Foreskin keratinocyte (primary cell): ENCODE measurements at places on chromosomes 2 and 18. TPM values are rescaled to one million over a fixed set of nuclear protein-coding genes. Genes with fewer than 3 reads are reported as not detected.

PDE11A gene
- total RNA-seq, result 0.11 and 0.20 TPM in 2 replicates

DNA sequence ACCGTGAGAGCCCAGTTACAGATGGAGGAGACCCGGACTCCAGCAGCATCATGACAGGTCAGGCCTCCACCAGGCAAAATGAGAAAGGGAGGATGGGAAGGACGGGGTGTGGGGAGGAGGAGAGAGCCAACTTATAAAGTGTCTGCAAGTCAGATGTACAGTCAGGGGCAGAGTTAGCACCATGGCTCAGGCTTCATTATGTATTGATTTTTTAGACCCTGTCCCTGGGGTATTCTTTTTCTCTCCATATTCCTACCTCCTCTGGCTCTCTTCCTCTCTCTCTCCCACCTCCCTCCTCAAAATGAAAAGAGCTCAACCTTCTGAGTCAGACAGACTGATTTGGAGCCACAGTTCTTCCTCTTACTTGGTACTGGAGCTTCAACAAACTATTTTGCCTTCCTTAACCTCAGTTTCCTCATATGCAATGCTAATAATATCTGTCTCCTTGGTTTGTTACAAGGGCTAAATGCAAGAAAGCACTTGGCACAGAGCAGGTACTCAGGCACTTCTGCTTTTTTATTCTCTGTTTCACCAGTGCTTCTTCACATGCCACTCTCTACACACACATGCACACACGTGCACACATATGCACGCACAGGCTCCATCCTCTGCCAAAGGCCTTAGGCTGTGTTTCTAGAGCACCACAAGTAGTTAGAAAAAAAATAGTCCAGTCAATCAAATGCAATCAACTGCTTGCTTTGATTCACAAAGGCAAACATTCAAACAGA, 92.3 kb upstream of the PKDCC start:
- no peak for DNase-seq

GRCh38 chr2:70946832-70947442, 11.2 kb downstream of the ATP6V1B1 start:
- no peak for DNase-seq

DNA sequence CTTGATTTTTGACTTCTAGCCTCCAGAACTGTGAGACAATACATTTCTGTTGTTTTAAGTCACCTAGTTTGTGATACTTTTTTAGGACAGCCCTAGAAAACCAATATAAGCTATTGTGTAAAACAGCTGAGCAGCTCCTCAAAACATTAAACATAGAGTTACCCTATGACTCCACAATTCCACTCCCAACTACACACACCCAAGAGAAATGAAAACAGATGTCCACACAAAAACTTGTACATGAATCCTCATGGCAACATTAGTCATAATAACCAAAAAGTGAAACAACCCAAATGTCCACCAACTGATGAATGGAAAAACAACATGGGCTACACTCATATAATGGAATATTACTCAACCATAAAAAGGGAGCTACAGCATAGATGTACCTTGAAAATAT, 32.6 kb downstream of the TNS1 start:
- DNase-seq, result no peak

- no peak for DNase-seq
Observed at GRCh38 chr18:75269696-75270095, 59.1 kb downstream of the TSHZ1 start.

- DNase-seq, result no peak
Observed at GRCh38 chr18:22200611-22201225, 31.3 kb downstream of the GATA6 start.

ABHD1 gene
- not detected in 2 replicates for total RNA-seq

DPP10 gene
- total RNA-seq, result not detected in 2 replicates

DNA sequence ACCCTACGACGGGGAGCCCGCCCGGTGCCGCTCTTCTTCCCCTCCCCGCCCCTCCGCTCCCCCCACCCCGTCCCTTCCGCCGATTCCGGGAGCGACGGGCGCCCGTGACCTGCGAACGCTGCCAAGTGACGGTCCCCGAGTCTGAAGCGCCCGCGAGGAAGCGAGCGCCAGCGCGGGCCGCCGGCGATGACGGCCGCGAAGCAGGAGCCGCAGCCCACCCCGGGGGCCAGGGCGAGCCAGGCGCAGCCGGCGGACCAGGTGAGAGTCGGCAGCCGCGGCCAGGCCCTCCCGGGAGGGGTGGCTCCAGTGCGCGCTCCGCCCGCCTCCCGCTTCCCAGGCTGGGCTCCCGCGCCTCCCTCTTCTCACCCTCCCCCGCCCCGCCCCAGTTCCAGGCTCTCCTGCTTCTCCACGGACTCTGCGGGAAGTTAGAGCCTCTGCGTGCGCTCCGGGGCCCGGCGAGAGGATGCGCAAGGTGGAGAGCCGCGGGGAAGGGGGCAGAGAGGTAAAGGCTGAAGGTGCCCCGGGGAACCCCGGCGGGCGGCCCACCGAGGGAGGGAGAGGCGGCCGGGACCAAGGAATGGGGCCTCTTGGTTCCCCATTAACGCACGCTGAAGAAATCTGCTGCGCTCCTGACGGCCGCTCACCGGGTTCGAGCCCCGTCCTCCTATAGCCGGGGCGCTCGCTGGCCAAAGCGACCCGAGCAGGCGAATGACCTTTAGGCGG, 719.5 kb downstream of the DPP10 start:
- no peak for DNase-seq

- no peak for DNase-seq
Observed at GRCh38 chr2:43080571-43081021, 145.8 kb downstream of the ZFP36L2 start.

GRCh38 chr2:150267651-150268415, 219.6 kb downstream of the RND3 start:
- peak; percentile 89 for DNase-seq

DNA sequence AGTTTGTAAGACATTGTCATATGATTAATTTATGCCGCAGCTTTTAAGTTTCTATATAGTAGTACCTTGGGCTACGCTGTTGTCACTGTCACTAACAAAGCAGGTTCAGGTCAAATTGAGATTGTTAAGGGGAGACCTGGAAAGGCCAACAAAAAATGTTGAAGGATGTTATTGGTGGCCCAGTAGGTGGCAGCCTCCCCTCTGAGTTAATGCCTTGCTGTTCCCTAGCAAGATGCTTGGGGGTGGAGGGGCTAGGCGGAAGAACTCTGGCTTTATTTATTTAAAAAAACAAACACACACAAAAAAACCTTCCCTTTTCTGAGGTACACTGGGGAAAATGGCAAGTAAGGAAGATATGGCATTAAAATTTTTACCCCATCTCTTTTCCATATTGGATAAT, 128.3 kb upstream of the ATP5MC3 start:
- no peak for DNase-seq

- no peak for DNase-seq
Observed at GRCh38 chr2:219629976-219630695, 2.7 kb downstream of the SLC4A3 start.

- no peak for DNase-seq
Observed at GRCh38 chr18:45456090-45457021, 158.9 kb upstream of the SLC14A2 start.

FBLN7 gene
- 0.04 and 0.07 TPM in 2 replicates for total RNA-seq

DNA sequence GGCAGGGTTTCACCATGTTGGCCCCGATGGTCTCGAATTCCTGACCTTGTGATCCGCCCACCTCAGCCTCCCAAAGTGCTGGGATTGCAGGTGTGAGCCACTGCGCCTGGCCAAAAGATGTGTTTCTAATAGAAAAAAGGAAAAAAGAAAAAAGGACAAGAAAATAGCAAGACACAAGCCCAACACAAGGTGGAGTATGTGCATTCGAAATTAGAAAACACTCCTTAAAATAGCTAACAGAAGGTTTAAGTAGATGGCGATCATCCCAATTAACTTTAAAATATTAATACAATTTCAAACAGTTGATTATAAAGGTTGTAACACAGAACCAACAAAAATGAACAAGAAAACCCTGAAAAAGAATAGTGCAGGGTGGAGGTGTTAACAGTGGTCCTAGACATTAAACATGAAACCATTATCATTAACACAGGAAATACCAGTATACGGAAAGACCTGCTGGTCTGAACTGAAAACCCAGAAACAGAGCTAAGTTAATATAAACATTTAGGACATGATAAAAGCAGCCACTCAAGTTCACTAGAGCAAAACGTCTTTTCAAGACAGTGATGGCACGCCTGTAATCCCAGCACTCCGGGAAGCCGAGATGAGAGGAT, 57.9 kb downstream of the HDLBP start:
- no peak for DNase-seq

- no peak for DNase-seq
Observed at GRCh38 chr2:55087501-55087900, 37.2 kb upstream of the RTN4 start.

- DNase-seq, result peak; percentile 95
Observed at GRCh38 chr18:7038330-7038851, 79.2 kb downstream of the LAMA1 start.

DNA sequence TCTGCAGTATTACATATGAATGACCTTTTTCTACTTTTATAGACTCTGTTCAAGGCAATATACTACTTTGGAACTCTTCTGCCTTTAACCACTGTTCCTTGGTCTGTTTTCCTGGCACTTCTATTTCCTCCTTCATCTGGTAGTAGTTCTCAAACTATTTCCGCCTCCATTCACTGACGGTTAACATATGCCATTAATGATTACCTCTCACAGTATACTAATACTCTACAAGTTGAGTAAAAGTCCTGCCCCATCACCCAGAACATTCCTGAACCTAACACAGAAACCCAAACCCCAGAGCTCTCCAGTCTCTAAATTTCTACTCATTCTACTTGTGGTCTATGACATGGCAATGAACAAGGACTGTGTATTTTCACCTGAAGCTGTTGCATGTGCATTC, 4.5 kb downstream of the GFPT1 start:
- DNase-seq, result no peak

DNA sequence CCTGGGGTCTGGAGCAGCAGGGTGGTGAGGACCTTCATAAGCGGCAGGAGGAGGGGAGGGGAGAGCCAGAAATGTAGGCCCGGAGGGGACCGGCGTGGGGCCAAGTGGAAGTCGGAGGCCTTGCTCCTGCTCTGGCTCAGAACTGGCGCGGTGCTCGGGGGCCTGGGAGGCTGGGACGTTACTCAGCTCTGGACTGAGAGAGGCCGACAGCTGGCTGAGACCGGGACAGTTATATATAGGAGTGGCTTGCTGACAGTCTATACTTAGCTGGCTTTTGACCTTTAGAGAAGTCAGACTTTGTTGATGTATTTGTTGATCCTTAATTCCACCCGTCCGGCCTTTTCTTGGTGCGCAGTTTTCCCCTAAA, 15.7 kb downstream of the IGFBP5 start:
- DNase-seq, result no peak
